ENCODE measurements at places on chromosomes 7 and 10. TPM values are rescaled to one million over a fixed set of nuclear protein-coding genes. Genes with fewer than 3 reads are reported as not detected.

Gene ENKUR
- total RNA-seq = not detected

DNA sequence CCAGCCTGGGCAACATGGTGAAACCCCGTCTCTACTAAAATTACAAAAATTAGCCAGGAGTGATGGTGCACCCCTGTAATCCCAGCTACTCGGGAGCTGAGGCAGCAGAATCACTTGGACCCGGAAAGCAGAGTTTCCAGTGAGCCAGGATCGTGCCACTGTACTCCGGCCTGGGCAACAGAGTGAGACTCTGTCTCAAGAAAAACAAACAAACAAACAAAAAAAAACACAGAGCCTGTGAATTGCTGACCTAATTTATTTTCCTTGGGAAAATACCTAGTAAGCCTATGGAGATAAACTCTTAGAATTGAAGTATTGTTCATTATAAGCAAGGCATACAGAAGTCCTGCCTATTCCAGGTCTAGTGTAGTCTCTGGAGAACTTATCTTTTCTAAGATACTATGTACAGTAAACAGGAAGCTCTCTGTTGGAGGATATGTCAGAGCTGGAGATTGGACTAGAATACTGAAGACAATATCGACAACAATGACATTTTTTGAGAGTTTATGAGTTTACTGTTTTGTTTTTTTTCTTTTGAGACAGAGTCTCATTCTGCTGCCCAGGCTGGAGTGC is 14.9 kb downstream of the GTF2I start:
- no peak for DNase-seq

DNA sequence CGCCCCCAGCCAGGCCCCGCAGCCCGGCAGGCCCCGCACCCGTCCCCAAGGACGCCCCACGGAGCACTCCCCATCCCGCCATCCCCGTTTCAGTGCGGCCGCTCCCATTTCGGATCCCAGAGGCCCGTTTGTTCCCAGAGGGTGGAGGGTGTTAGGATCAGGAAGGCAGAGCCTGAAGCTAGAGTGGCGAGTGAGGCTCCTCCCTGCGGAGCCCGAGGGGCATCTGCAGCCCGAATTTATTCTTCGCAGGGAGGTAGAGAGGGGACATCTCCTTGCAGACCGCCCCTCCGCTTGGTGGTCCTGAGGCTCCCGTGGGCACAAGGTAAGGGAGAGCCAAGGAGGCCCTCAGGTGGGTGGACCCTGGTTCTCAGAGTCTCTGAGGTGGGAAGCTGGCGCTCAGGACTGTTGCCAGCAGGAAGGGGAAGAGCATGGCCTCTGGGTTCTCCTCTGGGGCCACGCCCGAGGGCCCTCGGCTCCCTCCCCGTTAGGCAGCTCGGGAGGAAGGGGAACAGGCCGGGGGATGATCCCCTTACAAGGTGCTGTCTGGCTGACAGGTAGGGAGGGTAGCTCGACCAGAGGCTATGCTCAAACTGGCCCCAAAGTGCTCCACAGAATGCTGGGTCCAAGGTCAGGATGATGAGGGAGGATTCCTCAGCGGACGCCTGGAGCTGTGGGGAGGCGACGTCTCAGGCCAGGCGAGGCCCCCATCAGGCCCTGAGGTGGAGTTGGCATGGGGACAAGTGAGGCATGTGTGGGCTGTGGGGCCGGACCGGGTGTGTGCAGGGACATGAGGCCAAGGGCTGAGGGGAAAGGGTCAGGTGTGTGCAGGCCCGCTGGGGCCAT is 17.4 kb downstream of the POLL start:
- no peak for DNase-seq

GRCh38 chr7:25864943-25865751 is 286.9 kb upstream of the NFE2L3 start:
- DNase-seq = no peak

- DNase-seq = no peak
These were observed 35.9 kb downstream of the IL6 start for GRCh38 chr7:22762866-22763265.

DNA sequence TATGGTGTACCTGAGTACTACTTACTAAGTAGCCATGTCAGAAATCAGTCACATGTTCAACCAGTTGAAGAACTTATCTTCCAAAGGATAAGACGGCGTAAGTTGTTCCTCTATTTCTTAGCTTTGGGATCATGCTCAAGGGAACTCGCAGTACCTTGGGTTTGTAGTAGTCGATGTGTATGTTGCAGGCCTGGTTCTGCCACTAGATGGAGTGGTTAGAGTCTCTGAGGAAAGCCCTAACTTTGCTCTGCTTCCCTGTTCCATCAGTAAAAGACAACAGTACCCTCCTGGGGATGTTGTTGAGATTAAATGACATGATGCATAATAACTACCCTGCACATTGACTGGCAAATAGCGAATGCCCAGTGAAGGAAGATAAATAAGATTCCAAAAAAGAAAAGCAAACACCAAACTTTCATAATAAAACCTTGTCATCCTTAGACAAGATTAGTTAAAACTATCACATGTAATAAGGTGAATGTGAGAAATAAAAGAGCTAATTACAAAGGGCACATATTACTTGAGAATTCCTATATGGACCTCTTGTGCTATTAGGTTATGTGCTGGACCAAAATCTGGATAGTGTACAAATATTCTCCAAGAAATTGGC is 165.9 kb downstream of the ABCA13 start:
- DNase-seq = no peak

Gene AGBL3
- total RNA-seq = 1.5 TPM

- no peak for DNase-seq
These were observed 15.7 kb downstream of the BPGM start for GRCh38 chr7:134662166-134662870.

Gene ADRA2A
- total RNA-seq = not detected

- DNase-seq = no peak
These were observed 50.4 kb downstream of the CCNY start for GRCh38 chr10:35386594-35387174.

Gene CHAT
- 0.54 TPM for total RNA-seq

DNA sequence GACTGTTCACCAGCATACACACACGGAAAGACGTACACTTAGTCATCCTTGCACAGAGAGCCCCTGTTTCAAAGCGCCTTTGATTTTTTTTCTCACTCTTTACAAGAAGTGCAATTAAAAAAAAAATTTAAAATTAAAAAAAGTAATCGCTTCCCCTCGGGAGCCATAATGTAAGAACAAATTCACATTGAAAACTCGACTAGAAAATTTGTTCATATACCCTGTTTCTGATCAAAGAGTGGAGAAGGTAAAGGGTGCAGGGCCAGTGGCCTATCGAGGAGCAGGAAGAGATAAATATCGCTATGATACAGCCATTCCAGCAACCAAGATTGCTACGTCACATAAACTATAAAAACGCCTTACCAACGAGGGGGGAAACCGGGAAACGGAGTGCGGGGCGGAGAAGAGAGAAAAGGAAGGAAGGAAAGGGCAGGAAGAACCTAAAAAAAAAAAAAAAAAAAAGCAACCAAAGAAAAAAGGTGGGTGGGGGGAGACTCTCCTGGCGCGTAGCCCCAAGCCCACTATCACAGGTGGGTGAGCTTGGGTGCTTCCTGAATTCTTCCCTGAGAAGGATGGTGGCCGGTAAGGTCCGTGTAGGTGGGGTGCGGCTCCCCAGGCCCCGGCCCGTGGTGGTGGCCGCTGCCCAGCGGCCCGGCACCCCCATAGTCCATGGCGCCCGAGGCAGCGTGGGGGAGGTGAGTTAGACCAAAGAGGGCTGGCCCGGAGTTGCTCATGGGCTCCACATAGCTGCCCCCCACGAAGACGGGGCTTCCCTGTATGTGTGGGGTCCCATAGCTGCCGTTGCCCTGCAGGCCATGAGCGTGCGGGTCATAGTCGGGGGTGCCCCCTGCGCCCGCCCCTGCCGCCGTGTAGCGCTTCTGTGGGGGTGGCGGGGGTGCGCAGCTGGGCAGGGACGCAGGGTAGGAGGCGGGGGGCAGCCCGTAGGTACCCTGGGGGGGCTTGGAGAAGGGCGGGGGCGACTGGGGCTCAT is 5.2 kb upstream of the HOXA2 start:
- no peak for DNase-seq
